NCI-H1694 treated with DMSO at 0.1 percent for 48 hours (cell line): ENCODE measurements at places on chromosomes 16 and 17.

GRCh38 chr16:56414366-56414765 lies 11.0 kb downstream of the AMFR start:
- DNase-seq, result no peak

DNA sequence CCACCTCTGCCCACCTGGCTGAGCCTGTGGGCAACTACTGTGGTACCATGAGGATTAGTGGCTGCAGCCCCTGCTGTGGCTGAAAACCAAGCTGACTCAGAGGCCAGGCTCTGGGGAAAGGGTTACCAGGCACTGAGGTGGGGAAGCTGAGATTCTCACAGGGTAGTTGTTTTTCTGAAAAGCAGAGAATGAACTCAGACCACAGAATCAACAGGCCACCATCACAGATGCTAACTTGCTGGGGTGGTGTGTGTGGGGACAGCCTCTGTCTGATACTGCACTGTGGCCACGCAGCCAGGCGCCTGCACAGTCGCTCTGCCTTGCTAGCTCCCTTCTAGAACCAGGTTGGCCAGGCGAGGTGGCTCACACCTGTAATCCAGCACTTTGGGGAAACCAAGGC lies 28.8 kb downstream of the NPLOC4 start:
- no peak for DNase-seq

- DNase-seq, result no peak
Measured at GRCh38 chr17:78541488-78542206, 35.5 kb downstream of the DNAH17 start.

- DNase-seq, result no peak
Measured at GRCh38 chr17:66426397-66427033, 124.1 kb downstream of the PRKCA start.

GRCh38 chr17:36846410-36847292 lies 90.6 kb upstream of the LHX1 start:
- DNase-seq, result no peak

DNA sequence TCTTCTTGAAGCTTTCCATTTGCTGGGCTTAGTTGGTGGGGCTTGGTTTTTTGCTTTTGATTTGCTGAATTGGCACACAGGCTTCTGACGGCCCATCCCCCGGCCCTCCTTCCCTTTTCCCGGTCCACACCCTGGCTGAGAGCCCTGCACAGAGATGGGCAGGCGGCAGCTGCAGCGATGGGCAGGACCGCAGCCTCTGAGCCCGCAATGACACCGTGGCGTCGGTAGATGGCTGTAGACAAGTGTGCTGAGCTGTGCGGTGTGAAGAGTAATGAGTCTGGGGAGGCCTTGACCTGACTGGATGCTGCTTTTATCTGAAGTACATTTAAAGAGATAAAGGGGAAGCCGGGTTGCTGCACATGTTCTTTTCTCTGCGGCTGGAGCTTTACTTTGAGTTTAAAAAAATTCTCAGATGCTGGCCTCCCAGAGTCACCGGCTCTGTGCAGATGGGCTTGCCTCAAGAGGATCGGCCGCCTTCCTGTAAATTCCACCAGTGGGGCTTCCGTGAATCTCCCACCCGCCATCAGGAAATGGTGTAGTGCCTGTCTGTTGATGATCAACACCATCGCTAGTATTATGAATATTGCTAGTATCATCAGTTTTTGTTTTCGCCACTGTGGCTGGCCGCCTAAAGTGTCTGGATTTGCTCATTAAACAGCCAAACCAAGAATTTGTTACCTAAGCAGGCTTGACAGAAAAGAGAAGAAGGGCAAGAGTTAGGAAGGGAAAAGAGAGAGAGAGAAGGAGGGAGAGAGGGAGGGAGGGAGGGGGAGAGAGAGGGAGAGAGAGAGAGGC lies 245.6 kb upstream of the RBFOX1 start:
- DNase-seq, result peak; percentile 57

DNA sequence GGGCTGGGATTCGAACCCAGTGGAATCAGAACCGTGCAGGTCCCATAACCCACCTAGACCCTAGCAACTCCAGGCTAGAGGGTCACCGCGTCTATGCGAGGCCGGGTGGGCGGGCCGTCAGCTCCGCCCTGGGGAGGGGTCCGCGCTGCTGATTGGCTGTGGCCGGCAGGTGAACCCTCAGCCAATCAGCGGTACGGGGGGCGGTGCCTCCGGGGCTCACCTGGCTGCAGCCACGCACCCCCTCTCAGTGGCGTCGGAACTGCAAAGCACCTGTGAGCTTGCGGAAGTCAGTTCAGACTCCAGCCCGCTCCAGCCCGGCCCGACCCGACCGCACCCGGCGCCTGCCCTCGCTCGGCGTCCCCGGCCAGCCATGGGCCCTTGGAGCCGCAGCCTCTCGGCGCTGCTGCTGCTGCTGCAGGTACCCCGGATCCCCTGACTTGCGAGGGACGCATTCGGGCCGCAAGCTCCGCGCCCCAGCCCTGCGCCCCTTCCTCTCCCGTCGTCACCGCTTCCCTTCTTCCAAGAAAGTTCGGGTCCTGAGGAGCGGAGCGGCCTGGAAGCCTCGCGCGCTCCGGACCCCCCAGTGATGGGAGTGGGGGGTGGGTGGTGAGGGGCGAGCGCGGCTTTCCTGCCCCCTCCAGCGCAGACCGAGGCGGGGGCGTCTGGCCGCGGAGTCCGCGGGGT lies at the start of gene CDH1:
TSS of gene CDH1 (plus strand) at position 247 of the 684 bp plus-strand sequence. CDS start at position 371, 124 bp downstream.
- no peak for DNase-seq

DNA sequence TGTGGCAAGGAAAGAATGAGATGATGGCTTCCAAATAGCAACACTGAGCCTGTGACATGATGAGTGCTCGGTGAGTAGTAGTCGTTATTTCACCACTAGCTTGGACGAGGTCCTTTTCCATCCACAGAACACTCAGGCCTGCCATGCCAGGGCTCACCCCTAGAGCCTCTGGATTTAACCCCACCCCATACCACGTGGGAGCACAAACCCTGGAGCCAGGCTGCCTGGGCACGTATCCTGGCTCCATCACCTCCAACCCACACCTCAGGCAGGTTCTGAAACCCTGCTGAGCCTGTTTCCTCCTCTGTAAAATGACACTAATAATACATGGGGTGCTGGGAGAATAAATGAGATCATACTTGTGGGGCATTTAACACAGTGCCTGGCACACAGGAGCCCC lies 192.4 kb downstream of the KATNIP start:
- no peak for DNase-seq

DNA sequence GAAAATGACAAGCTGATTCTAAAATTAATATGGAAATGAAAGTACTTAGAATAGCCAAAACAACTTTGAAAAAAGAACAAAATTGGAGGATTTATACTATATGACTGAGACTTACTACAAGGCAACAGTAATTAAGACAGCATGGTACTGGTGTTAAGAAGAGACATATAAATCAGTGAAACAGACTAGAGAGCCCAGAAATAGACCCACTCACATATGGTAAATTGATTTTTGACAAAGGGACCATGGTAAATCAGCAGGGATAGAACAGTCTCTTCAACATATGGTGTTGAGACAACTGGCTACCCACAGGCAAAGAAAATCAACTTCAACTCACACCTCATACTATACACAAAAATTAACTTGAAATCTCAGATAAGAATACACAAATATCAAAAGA lies 12.9 kb downstream of the CMC2 start:
- no peak for DNase-seq

DNA sequence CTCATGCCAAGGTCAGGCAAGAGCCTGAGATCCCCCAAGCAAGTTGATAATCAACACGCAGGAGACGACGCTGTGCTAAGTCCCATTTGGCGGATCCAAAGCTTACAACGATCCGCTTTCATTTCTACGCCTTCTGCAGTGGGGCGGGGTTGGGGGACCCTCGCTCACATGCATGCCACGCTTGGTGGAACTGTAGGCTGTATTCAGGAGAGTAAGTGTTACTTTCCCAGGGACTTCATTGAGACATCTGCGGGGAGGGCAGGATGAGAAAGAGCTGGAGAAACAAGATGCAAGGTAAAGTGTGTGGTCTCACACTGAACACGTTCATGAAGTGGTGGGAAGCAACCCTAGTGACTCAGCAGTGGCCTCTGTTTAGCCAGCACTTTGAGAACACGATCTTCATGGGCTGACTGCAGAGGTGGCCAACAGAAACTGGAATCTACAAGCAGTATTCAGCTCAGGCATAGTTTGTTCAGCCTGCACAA lies 100.5 kb downstream of the XYLT1 start:
- no peak for DNase-seq

DNA sequence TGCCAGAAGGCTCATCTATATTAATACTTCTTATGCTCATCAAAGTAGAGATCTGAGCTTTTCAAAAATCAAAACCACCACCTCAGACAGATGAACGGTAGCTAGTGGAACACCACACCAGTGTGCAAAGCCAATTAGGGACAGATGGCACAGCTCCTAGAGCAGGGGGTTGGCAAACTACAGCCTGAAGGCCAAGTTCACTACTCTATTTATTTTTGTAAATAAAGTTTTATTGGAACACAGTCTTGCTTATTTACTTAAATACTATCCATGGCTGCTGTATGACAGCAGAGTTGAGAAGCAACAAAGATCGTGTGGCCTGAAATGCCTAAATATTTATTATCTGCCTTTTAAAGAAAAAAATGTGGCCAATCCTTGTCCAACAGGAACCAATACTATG lies 56.8 kb downstream of the AMFR start:
- peak; percentile 43 for DNase-seq

DNA sequence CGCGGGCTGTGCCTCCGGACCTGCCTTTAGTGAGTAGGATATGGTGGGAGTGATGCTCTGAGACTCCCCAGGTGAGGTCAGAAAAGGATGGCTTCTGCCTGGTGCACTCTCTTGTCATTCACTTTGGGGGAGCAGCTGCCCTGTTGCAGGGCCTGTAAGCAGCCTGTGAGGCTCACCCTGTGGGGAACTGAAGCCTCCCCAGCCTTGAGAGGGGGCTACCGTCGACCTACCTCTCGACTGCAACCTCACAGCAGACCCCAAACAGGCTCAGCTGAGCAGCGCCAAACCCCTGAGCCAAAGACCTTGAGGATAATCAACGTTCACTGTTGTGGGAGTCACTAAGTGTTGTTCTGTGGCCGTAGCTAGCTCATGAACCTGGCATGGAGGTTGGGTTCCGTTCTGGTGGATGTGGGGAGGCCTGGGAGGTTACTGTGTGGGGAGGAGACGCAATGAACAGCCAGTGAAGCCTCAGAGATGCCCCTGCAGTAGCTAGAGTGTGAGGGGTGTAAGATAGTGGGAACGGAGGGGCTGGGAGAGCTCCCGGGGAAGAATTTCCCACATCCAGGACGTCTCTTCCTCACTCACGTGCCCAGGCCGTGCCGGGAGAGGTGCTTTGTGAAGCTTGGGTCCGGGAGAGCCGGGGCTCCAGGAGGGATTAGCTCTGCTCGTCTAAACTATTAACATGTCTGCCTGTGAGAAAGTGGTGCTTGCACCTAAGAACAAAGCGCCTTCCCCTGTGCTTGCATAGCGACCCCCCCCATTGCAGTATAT lies 38.8 kb downstream of the METRNL start:
- no peak for DNase-seq

DNA sequence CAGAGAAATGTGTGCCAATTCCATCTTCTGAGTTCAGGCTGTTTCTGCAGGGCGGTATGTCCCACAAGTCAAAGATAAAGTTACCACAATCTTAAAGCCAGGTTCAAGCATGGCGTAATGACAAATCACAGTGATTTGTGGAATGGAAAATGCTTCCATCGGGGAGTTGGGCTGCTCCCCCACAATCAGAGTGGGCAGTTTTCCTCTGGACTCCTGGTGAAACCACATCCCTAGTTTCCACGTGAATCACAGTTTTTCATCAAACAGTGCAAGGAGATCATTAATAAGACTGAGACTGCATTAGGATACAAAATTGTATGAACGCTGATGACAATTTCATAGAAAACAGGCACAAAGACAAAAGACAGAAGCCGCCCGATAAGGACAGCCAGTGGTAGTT lies 3.6 kb downstream of the LITAF start:
- DNase-seq, result no peak
